ENCODE measurements at places on chromosomes 2 and 18.

DNA sequence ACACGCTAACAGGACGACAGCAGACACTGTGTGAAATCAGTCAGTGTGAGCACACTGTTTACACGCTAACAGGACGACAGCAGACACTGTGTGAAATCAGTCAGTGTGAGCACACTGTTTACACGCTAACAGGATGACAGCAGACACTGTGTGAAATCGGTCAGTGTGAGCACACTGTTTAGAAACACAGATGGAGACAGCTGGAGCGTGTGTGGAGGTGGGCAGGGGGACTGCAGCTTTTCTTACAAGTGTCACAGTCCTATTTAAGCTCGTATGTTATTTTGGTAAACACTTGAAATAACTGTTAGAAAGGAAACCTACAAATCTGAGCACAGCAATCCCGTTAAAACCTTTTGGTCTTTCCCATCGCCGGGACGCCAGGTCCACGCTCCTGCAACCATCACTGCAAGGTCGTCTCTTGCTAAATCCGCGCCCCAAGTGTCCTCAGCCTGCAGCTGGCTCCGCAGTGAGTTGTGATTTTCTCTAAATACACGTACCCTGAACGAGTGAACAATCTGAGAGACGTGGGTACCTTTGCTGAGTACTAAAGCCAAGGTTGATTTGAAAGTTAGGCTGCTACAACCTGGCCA lies 58.9 kb upstream of the CTDP1 start:
- no peak for DNase-seq

DNA sequence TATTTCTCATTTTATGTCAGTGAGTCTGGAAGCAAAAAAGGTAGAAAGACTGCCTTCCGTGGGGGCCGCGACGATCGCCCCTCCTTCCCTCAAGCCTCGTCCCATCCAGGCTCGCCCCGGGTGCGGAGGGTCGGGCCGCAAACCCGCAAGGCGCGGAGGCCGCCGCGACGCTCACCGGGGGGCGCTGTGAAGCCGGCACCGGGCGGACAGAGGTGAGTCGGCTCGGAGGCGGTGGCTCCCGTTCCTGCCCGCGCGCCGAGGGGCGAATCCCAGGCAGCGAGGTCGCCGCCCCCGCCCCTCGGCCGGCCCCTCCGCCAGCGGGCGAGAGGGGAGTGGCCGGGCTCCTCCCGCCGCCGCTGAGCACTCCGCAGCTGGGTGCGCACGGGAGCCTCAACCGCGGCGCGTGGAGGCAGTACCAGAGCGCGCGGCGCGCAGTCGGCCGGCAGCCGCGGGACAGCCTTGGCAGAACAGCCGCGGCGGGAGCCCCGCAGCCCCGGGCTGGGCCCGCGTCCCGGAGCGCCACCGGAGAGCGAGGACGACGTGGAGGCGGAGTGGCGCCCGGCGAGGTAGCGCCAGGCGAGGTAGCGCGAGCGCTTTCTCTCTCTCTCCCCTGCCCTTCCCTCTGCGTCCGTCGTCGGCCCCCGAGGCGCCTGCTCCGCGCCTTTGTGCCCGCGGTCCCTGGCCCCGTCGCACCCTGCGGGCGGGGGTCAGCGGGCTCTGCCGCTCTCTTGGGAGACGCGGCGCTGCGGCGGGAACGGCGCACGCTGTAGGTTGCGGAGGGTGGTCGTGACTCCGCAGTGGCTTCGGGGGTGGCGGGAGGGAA lies at the start of gene MYO1B:
Gene MYO1B (plus strand): TSS at position 359 of the 823 bp plus-strand sequence. CDS start 31,492 bp downstream, outside the sequence.
- DNase-seq, result peak; percentile 26

- peak; percentile 32 for DNase-seq
Measured at GRCh38 chr2:122236152-122236874, 480.9 kb downstream of the TSN start.

DNA sequence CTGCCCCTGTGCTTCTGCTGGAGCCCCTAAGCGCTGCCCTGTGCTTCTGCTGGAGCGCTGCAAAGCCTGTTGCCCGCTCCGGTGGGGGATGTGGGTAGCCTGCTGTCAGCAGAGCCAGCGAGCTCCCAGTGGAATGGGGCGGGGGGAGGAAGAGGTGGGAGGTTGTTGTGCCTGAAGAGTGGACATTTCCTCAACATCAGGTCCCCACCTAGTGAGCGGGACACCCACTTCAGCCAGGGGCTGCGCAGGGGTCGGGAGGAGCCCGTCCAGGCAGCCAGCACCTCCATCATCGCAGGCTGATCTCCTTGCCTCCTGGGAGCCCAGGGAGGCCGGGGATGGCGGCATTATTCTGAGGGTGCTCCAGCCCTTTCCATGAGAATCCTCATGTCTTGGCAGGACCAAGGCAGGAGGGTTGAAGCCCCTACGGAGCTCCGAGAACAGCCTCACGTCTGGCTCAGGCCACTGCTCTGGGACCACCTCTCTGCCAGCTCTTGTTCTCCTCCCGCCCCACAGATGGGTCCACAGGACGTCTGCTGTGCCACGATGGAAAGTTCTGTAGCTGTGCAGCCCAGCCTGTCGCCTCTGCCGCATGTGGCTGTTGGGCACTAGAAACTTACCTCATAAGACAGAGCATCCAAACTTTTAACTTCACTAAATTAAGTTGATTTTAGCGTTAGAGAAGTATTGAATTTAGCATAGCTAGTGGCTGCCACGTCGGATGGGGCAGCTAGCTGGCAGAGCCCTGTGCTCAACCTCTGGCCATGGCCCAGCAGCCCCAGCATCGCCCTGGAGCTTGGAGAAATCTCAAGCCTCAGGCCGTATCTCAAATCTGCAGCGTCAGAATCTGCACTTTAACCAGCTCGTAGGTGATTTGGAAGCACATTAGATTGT lies 1.9 kb upstream of the ALLC start:
- no peak for DNase-seq

DNA sequence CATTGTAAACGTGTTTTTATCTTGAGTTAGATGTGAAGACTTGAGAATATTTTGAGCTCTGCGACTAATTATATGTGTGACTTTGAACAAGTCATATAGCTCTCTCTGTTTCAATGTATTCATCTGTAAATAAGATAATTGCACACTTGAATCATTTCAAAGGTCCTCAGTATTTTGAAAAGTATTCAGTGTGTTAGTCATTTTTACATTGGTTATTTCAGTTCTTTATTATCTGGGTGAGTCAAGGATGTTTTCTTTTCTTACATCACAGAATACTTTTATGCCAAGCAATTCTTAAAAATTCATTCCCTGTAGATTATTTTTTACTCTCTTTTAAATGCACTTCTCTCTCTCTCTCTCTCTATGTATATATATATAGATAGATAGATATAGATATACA lies 1098.0 kb upstream of the ZEB2 start:
- DNase-seq, result no peak

- DNase-seq, result no peak
Measured at GRCh38 chr2:236454076-236454475, 115.5 kb upstream of the ACKR3 start.

DNA sequence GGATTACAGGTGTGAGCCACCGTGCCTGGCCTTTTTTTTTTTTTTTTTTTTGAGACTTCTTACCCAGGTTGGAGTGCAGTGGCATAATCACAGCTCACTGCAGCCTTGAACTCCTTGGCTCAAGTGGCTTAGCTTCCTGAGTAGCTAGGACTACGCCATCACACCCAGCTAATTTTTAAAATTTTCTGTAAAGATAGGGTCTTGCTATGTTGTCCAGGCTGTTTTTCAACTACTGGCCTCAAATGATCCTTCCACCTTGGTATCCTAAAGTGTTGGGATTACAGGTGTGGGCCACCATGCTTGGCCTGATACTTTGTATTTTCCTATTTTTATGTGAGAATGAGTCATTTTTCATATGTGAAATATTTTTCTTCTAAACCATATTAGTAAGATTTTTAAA lies 13.7 kb downstream of the ELP2 start:
- DNase-seq, result no peak
